ENCODE measurements at places on chromosomes 2 and 18. TPM values are rescaled to one million over a fixed set of nuclear protein-coding genes. Genes with fewer than 3 reads are reported as not detected.
A peak's percentile ranks its signal among the peaks of the same experiment; 100 is the strongest.

The RNU2-63P gene
- total RNA-seq, result not detected

The ITGB6 gene
- 0.47 TPM for total RNA-seq

The AKAIN1 gene
- not detected for total RNA-seq

The PCARE gene
- not detected for total RNA-seq

The RDH14 gene
- total RNA-seq, result 19.4 TPM

DNA sequence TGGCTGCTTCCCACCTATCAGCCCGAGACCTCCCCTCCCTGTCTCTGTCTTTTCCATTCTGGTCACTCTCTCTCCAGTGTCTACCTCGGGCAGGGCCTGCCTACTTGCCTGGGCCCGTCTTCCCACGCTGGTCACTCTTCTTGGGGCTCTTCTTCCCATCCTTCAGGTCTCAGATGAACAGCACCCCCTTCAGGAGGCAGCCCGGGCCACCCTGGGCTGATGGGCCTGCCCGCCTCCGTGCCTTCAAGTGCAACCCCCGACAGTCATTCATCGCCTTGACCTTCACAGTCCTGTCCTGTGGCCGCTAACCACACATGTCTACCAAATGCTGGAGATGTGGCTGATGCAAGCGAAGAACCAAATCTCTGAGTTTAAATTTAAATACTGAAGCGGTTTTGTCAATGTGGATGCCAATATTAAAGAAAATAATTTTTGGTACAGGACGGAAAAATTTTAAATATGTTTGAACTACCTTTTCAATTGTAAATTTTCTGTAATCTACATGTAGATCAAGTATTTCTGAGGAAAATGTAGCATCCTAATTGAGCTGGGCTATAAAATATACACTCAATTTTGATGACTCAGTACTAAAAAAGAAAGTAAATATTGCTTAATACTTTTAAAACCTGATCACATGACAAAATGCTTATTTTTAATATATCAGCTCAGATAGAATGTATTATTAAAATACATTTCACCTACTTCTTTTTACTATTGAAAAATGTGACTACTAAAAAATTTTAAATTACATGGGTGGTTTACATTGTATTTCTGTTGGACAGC, 96.4 kb downstream of the LAMA1 start:
- no peak for DNase-seq

DNA sequence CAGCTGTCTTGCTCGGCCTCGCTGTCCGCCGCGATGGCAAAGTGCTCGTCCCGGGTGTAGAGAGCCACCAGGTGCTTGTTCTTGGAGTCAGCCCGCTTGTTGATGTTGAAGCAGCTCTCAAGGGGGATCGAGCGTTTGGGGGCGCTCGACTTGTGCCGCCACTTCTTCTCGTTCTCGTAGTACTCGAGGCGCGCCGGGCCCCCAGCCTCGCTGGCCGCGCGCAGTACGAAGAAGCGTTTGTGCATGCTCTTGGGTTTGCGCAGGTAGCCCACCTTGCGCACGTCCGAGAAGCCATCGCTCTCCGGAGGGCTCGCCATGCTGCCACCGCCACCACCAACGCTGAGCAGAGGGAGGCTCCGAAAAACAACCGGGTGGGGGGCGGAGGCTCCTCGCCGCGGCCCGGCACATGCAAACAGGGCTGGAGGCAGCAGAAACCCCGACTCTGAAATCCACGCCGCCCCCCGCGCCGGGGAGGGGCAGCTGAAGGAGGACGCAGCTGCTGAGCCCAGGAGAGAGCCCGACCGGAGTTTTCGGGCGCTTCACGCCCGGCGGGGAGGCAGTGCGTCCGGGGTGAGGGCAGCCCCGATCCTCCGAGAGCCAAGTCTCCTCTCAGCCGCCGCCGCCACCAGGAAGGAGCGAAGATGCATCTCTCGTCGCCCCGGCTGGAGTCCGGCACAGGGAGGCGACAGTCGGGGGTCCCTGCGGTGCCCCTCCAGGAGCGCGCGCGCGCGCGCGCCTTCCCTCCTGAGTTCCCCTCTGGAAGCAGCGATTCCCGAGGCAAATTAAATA, 1.0 kb downstream of the IRS1 start:
- DNase-seq, result no peak

- DNase-seq, result no peak
Observed at GRCh38 chr2:16640867-16641266, 24.8 kb downstream of the CYRIA start.

DNA sequence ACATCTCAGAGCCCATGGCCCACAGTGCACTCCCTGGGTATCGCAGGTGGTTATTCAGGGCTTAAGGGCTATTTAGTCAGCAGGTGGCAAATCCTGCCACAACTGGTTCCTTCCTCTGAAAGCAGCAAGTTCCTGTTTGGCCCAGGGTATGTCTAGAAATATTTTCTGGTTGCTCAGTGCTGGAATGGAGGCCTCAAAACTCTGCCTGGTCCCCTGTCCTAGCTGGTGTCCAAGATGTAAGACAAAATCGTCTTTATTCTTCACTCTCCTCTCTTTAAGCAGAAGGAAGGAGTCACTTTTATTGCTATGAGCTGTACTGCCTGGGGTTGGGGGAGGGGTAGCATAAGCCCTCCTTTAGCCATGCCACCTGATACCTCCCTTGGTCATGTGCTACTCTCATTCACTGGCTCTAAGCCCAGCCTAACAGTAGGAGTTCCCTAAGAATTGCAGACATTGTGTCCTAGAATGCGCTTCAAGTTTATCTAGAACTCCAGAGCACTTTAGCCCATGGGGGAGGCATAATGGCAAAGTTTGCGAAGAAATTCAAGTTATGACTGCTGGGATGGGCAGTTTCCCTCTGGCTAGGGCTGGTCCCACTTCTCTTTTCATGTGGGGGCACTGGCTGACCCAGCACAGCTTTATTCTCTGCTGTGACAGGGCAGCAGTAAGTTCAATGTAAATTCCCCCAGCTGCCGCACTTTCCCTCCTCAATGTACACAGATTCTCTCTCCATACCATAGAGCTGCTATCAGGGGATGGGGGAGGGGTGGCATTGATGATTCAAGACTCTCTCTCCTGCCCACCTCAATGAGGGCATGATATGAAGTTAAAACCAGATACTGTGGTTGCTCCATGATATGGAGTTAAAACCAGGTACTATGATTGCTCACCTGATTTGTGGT, 27.1 kb upstream of the CWC22 start:
- no peak for DNase-seq

DNA sequence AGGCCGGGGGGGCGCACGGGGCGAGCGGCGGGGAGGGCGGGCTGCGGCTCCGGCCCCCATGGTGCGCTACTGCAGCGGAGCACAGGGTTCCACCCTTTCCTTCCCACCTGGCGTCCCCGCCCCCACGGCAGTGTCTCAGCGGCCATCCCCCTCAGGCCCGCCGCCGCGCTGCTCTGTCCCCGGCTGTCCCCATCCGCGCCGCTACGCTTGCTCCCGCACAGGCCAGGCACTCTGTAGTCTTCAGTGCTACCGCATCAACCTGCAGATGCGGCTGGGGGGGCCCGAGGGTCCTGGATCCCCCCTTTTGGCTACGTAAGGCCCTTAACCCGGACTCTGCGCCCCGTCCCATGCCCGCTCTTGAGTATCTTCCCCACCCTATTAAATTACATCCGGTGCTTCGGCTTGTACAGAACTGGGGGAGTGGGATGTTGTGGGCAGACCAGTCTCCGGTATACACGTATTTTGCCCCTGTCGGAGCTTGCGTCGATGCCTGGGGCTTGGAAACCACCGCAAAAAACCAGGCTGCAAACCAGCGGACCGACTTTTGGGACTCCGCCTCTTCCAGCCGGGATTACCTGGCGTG, 598 bp upstream of the WBP1 start:
- no peak for DNase-seq

DNA sequence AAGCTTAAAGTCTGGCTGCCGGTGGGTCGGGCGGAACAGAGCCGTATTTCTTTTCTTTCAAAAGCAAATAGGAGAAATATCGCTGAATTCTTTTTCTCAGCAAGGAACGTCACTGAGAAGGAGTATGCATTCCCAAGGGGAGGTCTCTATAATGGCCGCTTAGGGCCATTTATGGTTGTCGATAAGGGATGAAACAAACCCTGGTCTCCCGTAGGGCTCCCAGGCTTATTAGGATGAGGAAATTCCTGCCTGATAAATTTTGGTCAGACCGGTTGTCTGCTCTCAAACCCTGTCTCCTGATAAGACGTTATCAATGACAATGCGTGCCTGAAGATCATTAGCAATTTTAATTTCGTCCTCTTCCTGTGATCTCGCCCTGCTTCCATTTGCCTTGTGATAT, 227.7 kb upstream of the ZEB2 start:
- no peak for DNase-seq

DNA sequence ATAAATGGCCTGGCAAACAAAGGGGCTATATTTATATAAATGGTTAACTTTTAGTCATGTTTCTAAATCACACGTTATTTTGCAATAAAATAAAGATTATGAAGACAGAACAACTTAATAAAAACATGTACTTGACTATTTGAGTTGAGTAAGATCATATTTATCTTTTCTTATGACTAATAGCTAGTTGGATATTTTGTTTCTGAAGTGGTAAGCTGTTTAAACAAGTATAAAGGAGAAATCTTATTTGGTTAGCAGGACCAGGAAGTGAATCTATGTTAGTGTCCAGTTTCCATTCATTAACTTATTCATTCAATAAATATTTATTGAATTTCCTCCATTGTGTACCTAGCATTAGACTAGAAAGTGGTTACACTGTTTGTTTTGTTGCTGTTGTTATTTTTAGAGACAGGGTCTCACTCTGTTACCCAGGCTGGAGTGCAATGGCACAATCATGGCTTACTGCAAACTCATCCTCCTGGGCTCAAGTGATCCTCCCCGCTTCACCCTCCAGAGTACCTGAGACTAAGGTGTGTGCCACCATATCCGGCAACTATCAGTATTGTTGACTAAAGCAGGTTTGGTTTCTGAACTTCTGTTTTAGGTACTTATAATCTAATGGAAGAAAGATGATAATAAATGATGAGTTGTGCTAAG, 312.6 kb downstream of the DPP10 start:
- DNase-seq, result no peak

DNA sequence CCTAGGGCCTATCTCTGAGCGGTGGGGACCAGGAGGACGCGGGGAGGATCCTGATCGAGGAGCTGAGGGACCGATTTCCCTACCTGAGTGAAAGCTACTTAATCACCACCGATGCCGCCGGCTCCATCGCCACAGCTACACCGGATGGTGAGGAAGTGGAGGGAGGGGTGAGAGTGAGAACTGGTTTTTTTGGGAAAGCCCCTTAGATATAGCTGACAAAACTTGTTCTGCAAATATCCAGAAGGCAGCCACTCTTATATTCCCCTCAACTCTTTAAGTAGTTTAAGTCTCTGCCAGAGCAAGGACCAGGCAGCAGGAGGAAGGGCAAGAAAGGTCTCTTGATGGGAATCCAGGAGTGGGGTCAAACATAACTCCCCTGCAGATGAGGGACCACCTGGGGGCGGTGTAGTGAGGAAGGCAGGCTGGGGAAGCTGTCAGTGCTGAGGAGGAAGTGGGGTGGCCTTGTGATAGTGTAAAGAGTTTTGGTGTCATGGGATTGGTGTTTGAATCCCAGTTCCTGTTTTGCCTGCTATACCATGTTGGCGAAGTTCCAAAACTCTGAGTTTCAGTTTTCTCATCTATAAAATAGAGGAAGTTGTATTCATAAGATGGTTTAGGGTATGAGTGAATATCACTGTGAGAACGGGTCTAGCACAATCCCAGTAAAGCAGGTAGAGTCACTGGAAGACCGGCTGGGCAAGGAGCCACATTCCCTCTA, 3.4 kb downstream of the NAGK start:
- DNase-seq, result no peak

GRCh38 chr2:208186465-208186864, 3.4 kb downstream of the C2orf80 start:
- DNase-seq, result no peak

DNA sequence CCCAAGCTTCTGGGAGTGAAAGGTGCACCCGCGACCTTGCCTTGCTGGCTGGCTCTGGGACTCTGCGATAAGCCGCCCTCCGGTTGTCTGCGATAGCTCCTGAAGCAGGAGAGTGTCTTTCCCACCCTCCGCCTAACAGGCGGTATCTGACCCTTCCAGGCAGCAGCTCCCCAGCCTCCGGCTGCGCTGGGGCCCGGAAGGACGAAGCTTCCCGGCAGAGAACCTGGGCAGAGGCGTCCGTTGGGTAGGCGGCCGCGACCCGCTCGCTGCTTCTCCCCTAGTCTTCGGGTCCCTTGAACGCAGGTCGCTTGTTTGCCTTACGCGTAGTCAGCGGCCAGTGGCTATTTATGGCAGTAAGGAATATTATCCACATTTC, 446 bp upstream of the RHBDD1 start:
- DNase-seq, result no peak

- DNase-seq, result peak; percentile 4
Observed at GRCh38 chr2:236309669-236310029, 45.4 kb upstream of the ASB18 start.

DNA sequence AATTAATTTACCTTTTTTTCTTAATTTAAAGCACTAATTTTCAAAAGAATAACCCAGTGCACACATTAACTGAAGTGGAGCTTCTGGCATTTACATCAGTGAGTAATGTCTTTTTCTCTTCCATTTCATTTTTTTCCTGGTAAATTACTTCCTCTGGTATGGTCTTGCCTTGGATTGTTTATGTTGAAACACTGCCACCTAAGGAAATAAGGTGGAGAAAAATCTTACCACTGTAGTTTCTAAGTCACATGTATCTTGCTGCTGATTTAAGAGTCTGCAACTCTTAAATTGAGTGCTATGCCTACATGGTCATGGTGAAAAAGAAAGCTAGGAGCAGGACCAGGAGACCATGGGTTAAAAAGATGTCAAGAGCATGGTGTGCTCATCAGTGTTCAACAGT, 51.0 kb downstream of the TTC27 start:
- DNase-seq, result peak; percentile 41
